ENCODE measurements at places on chromosomes 1 and 21. TPM values are rescaled to one million over a fixed set of nuclear protein-coding genes. Genes with fewer than 3 reads are reported as not detected.

Gene HTR6
- 0.66 TPM for total RNA-seq

Gene ERICH3
- total RNA-seq, result not detected

Gene PRUNE1
- total RNA-seq, result 33.2 TPM

Gene CYP4Z1
- total RNA-seq, result not detected

Gene OR2T5
- not detected for total RNA-seq

Gene KAZN
- total RNA-seq, result 15.0 TPM

Gene MLLT11
- total RNA-seq, result 11.3 TPM

Gene CELA2B
- total RNA-seq, result not detected

Gene SLAMF7
- not detected for total RNA-seq

Gene IL10RB
- total RNA-seq, result 2.5 TPM

Gene GRHL3
- 1.1 TPM for total RNA-seq

Gene KRTAP19-3
- not detected for total RNA-seq

GRCh38 chr1:177629526-177629925 is 340.3 kb downstream of the SEC16B start:
- no peak for DNase-seq

- DNase-seq, result no peak
These were observed 258.7 kb upstream of the SNX7 start for GRCh38 chr1:98402860-98403259.

- DNase-seq, result peak; percentile 38
These were observed 7.9 kb upstream of the ARL8A start for GRCh38 chr1:202152399-202152798.

GRCh38 chr1:171799166-171799565 is 17.7 kb downstream of the METTL13 start:
- no peak for DNase-seq

- DNase-seq, result no peak
These were observed 8.0 kb upstream of the ANGPTL3 start for GRCh38 chr1:62589321-62589720.

- no peak for DNase-seq
These were observed 9.4 kb upstream of the PIAS3 start for GRCh38 chr1:145868232-145868631.

DNA sequence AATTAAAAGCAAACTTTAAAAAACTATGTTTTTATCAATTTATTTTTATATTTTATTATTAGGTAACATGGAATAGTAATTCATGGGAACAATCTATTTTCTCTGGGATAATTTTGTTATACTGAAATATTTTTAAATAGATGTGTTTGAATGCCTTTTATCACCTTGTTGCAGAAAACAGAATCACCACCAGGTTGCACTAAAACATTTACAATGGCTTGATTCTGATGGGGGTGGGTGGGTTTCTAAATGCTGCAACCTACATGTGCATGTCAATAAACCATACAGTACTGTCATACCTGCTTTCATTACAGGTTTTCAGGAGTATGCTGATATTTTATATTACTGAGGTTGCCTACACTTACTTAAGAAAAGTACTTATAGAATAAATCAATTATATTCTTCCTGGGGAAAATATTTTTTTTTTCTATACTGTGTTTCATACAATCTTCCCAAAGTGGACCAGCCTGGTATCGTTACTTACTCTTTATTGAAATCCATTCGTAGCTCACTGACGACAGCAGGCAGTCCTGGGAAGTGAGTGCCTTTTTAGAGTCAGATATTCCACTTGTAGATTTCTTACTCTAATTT is 132.8 kb downstream of the PTPRC start:
- peak; percentile 75 for DNase-seq

DNA sequence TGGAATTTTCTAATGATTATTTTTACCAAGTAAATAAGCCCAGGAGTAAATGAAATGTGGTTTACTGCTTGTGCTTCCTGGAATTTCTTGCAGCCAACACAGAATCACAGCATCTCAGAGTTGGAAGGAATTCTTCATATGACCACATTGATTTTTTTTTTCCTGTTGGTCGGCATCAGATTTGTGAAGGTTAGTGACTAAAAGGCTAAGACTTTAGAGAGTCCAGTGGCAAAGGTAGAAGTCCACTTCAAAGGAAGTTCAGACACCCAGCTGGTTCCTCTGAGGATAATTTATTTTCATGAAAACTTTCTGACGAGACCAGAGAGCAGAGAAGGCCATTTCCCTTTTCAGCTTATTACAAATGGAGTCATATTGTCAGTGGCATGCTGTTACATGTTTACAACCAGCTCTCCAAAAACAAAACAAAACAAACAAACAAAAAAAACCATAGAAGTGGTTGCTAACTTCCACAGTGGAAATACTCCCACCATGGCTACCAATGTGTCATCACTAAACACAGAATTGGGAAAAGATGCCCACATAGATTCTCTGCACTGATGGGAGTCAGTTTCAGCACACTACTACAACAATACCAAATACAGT is 77.2 kb upstream of the CDC42BPA start:
- DNase-seq, result no peak

DNA sequence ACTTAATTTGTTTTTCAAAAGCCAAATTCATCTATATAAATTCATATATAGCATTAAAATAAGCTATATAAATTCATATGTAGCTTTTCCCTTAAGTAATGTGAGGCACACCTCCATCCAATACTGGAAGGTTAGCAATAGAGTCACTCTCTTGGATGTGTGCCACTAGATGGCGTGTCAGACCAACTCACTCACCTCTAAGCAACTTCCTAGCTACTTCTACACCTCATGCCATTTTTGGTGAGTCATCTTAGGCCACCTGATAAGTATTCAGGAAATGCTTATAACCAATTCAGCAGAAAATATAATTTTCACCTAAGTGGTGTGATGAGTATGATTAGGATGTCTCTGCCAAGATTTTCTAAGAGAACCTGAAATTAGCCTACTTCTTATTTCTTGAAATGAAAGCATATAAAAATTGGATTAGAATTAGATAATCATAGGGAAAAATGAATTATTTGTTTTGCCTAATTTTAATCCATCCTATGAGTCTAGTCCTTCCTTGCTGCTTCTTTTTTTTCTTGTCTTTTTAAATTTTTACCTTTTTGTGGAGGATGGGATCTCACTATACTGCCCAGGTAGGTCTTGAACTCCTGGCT is 34.4 kb upstream of the TADA1 start:
- DNase-seq, result peak; percentile 89

GRCh38 chr21:17590430-17590829 is 22.3 kb downstream of the BTG3 start:
- no peak for DNase-seq

- DNase-seq, result peak; percentile 86
These were observed 6.4 kb downstream of the PPP2R5A start for GRCh38 chr1:212291505-212292134.

DNA sequence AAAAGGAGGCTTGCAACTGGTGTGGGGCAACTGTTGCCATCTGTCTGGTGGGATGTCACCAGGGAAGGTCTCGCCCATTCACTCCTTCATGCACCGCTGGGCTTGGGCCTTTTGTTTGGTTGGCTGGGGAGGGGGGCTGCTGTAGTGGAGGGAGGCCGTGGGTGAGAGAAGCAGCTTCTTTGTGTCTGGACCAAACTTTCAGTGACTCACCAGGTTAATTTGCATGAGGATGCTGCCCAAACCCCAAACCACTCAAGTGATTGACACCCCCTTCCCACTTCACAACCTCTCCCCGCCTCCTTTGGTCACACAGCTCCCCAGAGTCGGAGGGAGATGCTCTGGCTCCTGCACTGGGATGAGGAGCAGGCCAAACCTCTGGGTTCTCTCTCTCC is 19.7 kb downstream of the BTG2 start:
- DNase-seq, result peak; percentile 70

DNA sequence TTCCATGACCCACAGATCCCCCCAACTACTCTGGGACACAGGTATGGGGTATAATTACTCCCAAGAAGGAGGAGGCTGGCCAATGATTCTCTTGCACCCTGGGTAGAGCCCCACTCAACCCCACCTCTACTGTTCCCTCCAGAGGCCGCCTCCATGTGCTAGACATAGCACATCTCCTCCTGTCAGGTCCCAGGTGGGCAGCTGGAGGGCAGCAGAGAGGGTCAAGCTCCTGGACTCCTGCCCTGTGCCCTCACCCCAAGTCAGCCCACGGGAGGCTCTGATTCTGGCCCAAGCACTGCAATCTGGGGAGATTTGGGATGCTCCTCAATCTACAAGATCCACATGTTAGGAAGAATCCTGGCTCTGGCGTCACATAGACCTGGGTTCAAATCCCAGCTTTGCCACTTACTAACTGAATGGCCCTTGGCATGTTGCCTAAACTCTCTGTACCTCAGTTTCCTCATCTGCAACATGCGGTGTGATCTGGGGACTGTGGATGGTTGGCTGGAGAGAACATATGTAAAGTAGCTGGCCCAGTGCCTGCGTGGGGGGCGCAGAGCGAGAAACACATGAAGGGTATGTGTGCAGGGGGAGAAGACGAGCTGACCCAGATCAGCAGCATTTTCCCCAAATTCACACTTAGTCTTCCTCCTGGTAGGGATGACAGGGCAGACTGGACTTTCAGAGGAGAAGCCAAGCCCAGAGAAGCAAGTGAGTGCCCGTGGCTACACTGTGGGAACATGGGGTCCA is 23.2 kb downstream of the TNNT2 start:
- DNase-seq, result no peak

GRCh38 chr21:31455506-31455905 is 111.4 kb upstream of the TIAM1 start:
- no peak for DNase-seq

GRCh38 chr1:94316836-94317789 is 79.7 kb upstream of the ARHGAP29 start:
- no peak for DNase-seq

- DNase-seq, result no peak
These were observed 110.8 kb upstream of the KAZN start for GRCh38 chr1:14487671-14488070.

DNA sequence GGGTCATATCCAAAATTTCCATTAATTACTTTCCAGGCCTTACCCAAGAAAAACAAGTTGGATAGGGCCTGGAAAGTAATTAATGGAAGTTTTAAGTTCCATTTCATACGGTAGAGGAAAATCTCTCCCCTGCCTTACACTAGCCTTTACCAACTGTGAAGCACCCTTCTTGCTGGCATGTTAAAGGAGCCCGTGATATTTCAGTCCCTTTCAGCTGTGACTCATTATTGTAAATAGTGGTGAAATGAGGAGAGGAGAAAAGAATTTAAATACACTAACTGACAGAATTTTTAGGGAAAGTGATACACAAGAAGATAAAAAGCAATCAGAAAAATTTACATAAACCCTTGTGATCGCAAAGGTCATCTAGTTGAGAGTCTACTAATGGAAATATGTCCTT is 20.3 kb upstream of the KAZN start:
- no peak for DNase-seq

GRCh38 chr1:14500041-14500440 is 98.4 kb upstream of the KAZN start:
- no peak for DNase-seq

- DNase-seq, result peak; percentile 86
These were observed 106.7 kb downstream of the HIVEP3 start for GRCh38 chr1:41812051-41812450.

DNA sequence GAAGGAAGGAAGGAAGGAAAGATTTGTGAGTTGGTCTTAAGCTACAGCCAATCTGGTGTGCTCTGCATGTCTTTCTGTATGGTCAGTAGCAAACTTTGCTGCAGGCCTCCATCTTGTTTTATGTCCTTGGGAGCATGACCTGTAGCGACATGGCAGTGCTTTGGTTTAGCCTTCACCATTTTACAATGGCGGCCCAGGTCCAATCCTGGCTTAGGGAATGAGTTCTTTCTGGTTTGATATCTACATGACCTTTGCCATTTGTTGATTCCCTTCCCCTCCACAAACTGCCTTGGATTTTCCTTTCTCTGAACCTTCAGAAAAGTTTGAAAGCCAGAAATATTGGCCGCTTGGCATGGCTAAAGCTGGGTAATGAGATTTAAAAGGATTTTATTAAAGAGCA is 30.5 kb upstream of the TSPEAR start:
- no peak for DNase-seq

DNA sequence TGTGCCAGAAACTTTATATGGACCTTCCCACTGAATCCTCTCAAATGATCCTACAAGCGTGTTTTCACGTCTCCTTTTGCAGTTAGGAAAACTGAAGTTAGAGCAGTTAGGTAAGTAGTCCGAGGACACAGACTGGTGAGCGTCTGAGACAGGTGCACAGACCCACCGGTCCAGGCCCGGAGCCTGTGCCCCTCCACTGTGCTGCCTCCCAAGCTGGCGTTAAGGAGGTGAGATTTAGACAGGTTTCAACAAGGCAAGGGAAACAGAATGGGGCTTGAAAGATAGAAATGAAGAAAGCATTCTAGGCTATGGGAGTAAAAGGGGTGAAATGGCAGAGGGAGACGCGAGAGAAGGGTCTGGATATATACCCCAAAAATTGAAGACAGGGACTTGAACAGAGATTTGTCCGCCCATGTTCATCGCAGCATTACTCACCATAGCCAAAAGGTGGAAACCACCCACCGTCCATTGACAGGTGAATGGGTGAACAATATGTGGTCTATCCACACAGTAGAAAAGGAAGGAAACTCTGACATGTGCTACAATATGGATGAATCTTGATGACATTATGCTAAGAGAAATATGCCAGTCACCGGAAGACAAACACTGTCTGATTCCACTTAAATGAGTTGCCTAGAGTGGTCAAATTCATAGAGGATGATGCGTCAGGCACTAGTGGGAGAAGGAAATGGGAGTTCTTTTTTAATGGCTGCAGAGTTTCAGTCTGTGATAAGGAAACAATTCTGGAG is 15.7 kb upstream of the PKP1 start:
- DNase-seq, result no peak

DNA sequence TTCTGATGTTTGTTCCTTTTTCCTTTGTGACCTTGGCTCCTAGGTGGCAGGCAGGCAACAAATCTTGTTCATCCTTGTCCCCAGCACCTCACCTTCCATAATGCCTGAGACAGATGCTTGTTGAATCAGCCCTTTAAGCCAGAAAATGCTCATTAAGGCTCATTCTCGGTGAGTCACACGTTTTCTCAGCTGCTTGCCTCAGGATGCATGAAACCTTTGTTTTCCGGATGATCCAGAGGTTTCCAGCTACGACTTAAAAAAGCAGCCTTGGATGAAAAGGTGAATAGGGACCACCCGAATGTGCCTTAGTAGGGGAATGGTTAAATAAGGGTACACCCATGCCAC is 4.6 kb upstream of the ATP13A2 start:
- peak; percentile 24 for DNase-seq

DNA sequence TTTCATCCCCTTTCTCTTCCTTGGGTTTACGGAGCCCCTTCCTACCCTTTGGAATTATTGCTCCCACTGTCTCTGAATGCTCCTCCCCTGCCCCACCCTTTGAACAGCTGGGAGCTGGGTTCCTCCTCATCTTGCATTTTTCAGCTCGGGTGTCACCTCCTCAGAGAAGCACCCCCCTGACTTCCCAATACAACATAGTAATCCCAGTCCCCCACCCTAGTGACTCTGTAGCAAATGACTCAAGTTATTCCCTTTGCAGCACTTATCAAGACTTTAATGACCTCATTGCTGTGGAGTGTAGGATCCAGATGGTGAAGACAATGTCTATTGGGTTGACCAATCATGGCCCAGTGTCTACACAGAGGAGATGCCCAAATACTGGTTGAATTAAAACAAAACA is 8.9 kb upstream of the VWA5B1 start:
- DNase-seq, result no peak

GRCh38 chr1:8338526-8339202 is 20.8 kb downstream of the SLC45A1 start:
- no peak for DNase-seq

GRCh38 chr1:11031624-11032262 is 15.3 kb downstream of the MASP2 start:
- no peak for DNase-seq

GRCh38 chr1:203772836-203773235 is 7.9 kb downstream of the LAX1 start:
- peak; percentile 37 for DNase-seq

Measured in GM23338 (cell line).